ENCODE measurements at places on chromosomes 11 and 22. TPM values are rescaled to one million over a fixed set of nuclear protein-coding genes. Genes with fewer than 3 reads are reported as not detected.

- no peak for DNase-seq
These were observed 18.5 kb downstream of the NF2 start for GRCh38 chr22:29621761-29622526.

Gene SLC17A6
- total RNA-seq, result not detected

Gene MCAT
- total RNA-seq, result 27.8 TPM

Gene IRAG1
- 0.22 TPM for total RNA-seq
